ENCODE measurements at places on chromosomes 6 and 20.

DNA sequence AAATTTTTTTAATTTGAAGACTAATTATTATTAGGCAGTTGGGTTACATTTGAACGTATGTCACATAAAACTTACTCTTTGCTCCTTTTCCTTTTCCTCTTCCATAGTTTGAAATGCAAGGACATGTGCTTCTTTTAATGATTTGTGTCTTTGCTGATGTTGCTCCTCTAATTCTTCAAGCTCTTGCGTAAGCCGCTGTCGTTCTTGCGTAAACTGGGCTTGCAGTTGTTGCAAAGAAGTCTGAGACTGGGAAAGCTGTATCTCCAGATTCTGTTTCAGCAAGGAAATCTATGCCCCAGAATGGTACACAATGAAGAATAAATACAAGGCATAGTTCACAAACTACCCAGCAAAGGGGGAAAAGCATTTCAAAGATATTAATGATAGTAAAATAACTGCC lies 45.1 kb upstream of the MCM9 start:
- no peak for DNase-seq

GRCh38 chr6:156782691-156783320 lies 5.6 kb downstream of the ARID1B start:
- no peak for DNase-seq

DNA sequence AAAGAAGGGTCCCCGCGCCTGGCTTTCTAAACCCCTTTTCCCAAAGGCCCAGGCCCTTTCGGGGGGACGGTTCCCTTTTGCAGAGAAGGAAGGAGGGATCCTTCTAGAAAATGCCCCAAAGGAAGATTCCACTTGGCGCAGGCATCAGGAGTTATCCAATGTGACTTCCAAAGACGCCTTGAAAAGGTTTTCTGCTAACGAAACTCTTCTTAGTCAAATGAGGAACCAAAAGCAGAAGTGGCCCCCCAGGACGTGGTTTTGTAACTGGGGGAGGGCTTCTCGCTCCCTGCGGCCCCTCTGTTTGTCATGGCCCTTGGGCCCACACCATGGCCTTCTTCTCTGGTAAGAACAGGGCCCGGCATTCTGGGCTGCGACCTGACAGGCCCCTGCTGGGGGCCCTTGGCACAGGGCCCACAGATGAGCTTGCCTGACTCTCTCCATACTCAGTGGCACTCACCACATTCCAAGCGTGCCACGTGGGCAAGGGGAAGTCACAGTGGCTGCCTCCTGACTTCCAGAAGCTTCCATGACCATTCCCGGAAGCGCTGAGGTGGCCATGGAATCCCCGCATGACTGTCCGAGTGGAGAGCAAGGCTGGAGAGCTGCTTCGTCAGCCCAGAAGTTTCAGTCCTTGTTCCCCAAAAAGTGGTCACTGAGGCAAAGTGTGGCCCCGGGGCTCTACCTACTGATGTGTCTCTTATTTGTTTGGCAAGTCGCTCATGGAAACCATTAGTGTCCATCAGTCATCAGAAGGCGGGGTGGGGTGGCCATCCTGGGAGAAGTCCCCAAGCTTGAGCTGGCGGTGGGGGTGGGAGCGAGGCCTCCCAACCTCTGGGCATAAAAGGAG lies 834 bp upstream of the CTSZ start:
- no peak for DNase-seq

DNA sequence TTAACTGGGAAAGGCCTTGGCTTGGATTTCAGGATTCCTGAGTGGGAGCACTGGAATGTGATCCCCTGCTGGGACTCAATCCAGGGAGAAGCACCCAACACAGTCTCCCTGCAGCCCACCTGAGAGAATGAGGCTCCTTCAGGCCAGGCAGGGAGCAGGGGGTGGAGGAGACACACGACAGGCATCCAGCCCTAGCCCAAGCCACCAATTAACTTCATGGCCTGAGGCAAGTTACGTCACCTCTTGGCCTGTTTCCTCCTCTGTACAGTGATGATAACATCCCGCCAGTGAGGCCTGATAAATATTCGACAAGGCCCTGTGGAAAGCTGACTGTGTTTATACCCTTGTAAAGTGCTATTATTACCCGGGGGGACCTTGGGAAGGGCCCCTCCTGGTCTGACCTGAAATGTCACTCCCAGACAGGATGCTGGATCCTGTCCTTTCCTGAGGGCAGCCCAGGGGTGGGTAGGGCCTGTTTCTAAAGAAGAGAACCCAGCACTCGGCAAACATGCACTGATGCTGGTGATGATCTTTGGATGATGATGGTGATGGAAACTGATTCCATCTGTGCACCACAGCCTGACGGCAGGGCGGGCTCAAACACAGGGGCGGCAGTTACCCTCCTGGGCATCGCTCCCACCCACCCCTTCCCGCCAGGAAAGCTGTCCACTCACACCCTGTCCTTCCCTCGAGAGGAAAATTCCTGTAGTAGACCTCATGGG lies 12.4 kb downstream of the FRS3 start:
- no peak for DNase-seq

DNA sequence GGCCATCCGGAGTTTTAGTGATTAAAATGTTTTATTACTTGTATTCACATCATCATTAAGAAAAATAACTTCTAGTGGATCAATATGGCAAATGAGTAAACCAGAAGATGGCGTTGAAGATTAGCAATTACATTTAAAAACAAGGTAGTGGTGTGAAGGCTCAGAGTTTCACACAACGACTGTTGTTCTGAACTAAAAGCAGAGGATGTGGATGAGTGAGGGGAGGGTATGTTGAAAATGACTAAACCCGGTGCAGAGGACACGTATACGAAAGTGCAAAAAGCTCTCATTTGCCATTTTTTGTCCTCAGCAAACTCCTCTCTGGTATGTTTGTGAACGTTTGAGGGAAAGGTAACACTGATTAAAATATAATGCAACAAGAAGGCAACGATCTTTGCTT lies 1.9 kb upstream of the IRF4 start:
- peak; percentile 62 for DNase-seq

DNA sequence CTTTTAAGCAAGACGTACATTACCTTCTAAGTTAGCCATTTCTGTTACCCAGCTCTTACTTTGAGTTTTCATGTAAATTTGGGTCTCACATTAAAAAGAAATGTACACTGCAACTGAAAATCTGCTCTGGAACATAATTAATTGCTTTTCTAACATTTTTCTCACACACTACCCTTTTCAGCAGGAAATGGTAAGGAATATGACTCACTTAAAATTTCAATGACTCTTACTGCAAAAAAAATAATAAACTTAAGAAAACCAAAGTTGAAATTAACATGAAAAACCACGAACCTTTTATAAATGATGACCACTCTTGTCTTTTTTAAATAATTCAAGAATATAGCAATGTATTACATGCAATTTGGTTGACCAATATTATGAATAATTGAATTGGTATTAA lies 1.3 kb downstream of the CGA start:
- no peak for DNase-seq

DNA sequence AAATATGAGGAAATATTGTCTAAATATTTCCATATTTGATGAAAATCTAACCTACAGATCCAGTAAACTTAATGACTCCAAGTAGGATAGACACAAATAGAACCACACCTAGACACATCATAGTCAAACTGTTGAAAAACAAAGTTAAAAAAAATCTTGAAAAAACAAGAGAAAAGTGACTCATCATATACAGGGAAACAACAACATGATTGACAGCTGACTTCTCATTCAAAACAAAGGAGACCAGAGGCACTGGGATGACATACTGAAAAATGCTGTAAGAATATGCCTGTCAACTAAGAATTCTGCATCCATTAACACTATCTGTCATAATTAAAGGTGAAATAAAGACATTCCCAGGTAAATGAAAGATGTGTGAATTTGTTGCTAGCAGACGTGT lies 38.8 kb downstream of the BMP2 start:
- no peak for DNase-seq
